ENCODE measurements at places on chromosomes 7 and 10.
A peak's percentile ranks its signal among the peaks of the same experiment; 100 is the strongest.

- DNase-seq = peak; percentile 26
Measured at GRCh38 chr10:90148116-90148855, 446.9 kb downstream of the KIF20B start.

DNA sequence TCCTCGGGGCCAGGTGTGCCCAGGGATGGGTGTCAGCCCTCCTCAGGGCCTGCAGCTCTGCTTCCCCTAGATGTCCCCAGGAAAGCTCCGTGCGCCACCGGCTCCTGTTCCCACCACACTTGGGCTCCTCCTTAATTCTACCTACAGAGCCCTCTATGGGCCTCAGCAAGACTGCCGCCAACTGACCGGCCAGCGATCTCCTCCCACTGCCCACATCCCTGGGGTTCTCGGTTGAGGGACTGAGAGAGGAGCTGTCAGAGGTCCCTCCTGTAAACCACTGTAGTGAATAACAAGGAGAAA lies 5.3 kb upstream of the LDB3 start:
- DNase-seq = no peak

GRCh38 chr7:37942934-37943610 lies 22.6 kb downstream of the EPDR1 start:
- DNase-seq = no peak

DNA sequence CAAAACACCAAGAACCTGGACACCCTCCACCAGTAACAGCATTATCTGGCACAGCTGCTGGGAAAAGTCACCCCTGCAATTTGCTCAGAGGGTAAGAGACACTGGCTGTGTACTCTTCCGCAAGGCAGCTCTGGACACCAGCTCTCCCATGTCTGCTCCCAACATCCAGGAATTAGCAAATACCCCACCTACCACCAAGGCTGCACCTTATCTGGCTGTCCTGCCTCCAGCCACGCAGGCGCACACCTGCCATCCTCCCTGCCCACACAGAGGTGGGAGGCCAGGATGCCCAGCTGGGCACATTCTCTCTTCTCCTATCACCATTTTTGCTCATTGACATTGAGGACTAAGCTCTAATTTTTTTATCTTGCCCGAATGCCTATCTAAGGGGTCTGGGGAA lies 20.3 kb upstream of the BNIP3 start:
- no peak for DNase-seq

DNA sequence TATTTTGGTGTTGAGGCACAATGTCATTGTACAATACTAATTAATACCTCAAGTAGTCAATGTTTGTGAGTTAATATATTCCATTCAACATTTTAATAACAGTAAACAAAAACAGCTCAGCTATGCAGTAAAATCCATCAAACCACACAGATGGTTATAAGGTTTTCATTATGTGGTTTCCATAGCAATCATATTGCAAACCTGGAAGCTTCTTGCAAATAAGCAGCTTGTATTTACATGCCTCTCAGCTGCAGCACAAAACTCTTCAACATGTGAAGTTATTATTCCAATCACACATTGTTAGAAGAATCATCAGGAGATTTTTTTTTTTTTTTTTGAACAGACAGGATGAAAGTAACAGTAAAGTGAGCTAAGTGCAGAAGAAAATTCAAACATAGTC lies 170.2 kb downstream of the SKAP2 start:
- no peak for DNase-seq

GRCh38 chr10:74991435-74991834 lies 120.0 kb upstream of the SAMD8 start:
- peak; percentile 17 for DNase-seq

DNA sequence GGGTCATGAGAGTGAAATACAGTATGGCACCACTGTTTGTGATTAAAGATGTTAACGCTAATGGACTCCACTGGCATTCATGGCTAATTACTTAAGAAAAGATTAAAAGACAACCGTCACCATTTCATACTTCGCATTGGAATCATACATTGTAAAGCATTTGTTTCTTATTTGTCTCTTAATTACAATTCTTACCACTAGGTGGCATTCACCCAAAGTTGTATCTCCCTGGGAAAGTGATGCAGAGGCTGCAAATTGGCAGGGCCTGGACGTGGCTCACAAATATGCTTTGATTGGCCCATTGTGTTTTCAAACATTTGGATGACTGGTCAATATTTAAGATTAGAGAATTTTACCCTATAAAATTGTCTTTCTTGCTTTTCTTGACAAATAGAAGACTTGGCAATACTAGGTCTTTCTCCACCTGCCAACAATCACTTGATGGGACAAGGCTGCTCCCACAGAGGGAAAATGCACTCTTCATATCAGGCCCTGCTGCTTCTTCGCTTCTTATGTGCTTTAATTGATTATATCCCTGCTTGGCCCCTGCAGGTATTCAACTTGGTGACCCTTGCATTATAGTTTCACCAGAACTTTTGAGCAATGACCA lies 72.1 kb upstream of the STARD3NL start:
- DNase-seq = peak; percentile 50

- peak; percentile 35 for DNase-seq
Measured at GRCh38 chr10:30751678-30752331, 122.3 kb upstream of the LYZL2 start.

DNA sequence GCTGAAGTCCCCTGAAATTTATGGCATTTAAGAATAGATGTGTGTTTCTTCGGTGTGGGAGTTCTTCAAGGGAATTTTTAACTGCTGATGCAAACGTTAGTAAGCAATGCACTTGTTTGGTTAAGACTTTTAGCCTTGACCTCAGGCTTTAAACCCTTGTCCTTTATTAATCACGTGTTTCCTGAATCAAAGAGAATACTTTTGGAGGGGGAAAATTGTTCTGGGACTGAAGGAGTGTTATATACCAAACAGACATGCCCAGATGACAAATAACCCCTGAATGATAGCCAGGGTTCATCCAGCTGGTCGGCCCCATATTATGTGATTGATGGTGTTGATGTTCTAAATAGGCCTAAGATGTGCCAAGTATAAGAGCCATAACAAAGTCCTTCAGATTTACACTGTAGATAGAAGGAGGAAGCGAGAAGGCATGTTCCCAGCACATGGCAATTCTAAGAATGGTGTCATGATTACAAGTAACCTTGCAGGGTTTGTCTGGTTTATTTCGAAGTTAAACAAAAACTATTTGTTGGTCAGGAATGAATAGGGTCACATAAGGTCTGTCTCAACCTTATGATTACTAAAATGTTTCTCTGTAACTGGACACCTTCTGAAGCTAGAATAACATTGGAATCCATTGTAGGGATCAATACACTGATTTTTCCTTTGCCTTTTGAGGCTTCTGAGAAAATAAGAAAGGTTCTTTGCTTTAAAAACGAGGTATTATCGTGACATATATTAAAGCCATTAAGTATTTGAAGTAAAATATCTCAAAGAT lies 124.2 kb upstream of the SEM1 start:
- no peak for DNase-seq

GRCh38 chr10:125149036-125149679 lies 11.2 kb downstream of the CTBP2 start:
- DNase-seq = peak; percentile 69

DNA sequence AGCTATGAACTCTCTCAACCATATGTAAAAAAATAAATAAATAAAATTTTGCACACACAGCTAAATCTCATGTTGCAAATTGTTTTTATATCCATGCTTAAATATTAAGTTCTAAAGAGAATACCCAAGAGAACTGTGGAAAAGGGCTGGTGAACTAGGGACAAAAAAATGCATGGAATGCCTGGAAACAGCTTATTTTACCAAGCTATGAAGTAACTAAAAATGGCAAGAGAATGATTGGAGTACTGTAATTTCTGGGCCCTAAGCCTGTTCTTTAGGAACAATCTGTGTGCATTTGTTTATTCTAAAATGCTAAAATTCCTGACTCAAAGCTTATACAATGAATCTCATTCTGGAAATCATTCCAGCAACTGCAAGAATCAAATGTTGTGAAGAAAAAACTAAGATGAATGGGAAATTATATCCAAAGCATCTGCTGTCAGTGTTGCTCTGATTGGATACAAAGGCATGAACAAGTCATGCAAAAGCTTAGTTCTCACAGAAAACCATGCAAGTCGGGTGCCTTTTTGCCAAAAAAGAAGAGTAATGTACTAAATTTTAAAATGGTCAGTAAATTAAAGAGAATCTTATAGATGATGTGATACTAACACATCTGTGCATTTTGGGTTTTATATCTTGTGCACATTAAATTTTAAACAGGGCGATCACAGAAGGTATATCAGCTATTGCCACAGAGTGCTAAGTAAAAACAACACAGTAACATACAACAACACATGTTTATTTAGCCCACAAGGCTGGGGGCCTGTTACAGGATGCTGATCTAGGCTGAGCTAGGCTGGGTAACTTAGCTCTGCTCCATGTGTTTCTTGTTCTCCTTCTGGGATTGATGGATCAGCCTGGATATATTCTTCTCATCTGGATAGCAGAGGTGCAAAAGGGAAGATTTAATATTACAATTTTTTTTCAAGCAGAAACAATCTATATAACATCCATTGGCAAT lies 453.5 kb upstream of the SEMA3A start:
- DNase-seq = peak; percentile 18

- DNase-seq = no peak
Measured at GRCh38 chr7:33901199-33901598, 4.1 kb upstream of the BMPER start.

DNA sequence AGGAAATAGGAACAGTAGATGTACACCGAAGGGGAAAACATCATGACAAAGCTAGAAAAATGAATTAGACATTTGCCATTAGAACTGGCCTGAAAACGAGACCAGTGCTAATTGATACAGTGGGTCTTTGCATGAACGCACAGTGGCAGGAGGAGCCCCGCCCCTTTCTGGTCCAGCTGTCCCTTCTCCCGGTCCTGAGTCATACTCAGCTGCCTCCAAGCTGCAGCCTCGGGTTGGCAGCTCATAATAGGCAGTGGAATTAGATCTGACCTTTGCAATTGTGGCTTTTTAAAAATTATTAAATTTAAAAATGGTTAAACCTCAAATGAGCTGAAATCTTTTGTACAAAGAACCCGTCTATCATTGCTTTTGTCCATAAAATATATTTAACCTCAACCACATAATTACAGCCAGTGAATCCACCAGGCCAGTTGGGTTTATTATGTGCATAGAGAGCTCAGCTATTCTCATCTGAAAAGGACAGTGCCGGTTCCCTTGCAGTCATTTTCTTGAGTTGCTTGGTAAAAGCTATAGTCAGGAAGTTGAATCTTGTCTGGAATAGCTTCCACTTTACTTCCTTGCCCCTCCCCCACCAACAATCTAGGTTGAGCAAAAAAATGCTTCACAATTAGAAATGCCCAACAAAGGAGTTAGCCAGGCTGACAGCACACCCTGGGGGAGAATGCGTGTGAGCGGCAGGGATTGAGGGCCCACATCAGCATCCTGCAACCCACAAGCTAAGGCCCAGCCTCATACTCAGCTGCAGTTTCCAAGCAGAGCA lies 147.1 kb downstream of the BUB3 start:
- DNase-seq = peak; percentile 65

GRCh38 chr7:826230-826917 lies 5.9 kb upstream of the SUN1 start:
- DNase-seq = peak; percentile 68

DNA sequence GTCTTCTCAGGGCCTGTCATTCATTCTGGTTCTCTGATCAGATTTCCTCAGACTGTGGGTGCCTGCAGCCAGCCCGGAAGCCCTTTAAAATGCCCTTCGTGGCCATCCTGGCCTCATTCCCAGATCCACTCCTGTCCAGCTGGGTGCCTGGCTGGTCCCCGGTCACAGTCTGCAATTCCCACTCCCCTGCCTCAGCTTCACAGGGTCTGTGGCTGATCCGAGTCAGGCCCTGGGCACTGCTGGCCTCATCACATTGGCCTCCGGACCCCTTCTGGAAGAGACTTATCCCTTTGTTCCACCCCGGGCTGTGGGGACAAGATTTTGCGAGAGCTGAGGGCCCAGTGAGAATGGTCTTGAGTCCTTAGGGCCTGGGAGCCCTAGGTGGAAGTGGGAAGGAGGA lies 12.1 kb downstream of the DOCK1 start:
- DNase-seq = no peak

- no peak for DNase-seq
Measured at GRCh38 chr7:157120181-157120580, 18.5 kb upstream of the UBE3C start.

GRCh38 chr10:34160595-34160994 lies 654.5 kb downstream of the PARD3 start:
- no peak for DNase-seq

GRCh38 chr10:125149680-125150047 lies 10.7 kb downstream of the CTBP2 start:
- no peak for DNase-seq

- DNase-seq = no peak
Measured at GRCh38 chr10:116178086-116178605, 94.9 kb downstream of the GFRA1 start.

DNA sequence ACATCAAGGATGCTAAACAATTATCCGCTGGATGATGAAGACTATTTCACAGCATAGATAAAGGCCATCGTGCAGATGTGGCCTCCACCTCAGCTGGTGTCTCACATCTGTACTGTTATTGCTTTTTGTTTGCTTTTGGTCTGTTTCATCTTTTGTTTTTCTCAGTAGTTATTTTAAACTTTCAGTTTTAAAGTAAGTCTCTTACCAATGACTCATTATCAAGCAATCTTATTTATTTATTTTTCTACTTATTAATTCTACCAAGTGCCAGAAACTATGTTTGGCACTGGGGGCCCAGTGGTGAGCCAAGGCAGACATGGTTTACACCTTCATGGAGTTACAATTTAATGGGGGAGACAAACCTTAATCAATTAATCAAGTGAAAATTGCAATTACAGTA lies 250.9 kb upstream of the TMEM72 start:
- DNase-seq = no peak

- DNase-seq = no peak
Measured at GRCh38 chr10:132158122-132158741, 28.5 kb upstream of the DPYSL4 start.

Measured in kidney capillary endothelial cell (primary cell).